ENCODE measurements at places on chromosomes 11 and 22. TPM values are rescaled to one million over a fixed set of nuclear protein-coding genes. Genes with fewer than 3 reads are reported as not detected.
A peak's percentile ranks its signal among the peaks of the same experiment; 100 is the strongest.

The PANX3 gene
- not detected for total RNA-seq

The RIBC2 gene
- 0.71 TPM for total RNA-seq

The OR2AG2 gene
- total RNA-seq: 0.78 TPM

The LRRC56 gene
- 2.6 TPM for total RNA-seq

The TPBGL gene
- total RNA-seq: 2.3 TPM

The CYP2D6 gene
- total RNA-seq: 15.9 TPM

The HBG2 gene
- not detected for total RNA-seq

The IL10RA gene
- 5.8 TPM for total RNA-seq

The C2CD2L gene
- 32.8 TPM for total RNA-seq

DNA sequence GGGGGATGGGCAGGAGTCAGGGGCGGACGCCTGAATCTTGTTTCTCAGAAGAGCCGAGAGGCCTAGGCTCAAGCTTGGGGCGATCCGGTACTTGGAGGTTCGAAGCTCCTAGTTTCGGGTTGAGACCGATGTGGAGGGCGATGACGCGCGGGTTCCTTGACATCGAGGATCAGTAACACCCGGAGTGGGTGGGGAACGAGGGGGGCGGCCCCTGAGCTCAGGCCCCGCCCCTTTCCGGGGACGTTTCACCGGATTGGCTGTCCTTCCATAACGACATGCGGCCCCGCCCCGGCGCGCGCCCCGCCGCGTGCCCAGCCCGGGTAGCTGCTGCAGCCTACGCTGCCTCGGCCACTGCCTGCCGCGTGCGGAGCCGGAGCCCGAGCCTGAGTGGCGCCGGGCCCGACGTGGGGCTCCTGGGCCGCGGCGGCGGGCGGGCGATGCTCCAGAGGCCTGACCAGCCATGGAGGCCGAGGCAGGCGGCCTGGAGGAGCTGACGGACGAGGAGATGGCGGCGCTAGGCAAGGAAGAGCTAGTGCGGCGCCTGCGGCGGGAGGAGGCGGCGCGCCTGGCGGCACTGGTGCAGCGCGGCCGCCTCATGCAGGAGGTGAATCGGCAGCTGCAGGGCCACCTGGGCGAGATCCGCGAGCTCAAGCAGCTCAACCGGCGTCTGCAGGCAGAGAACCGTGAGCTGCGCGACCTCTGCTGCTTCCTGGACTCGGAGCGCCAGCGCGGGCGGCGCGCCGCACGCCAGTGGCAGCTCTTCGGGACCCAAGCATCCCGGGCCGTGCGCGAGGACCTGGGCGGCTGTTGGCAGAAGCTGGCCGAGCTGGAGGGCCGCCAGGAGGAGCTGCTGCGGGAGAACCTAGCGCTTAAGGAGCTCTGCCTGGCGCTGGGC lies at the start of gene CCDC85B:
CCDC85B (plus strand) TSS at position 350 of the 895 bp plus-strand sequence; CDS start at position 461, 111 bp downstream.
- peaks cover 18% of the 10 kb centered on the region for H3K27me3 ChIP-seq
- H3K27ac ChIP-seq: peak within 1 kb of the TSS; percentile 84
- H3K4me1 ChIP-seq: peaks cover 29% of the 10 kb centered on the region
- peak; percentile 97 for DNase-seq
- H3K36me3 ChIP-seq: no peaks in the 10 kb centered on the region

- H3K36me3 ChIP-seq: peaks cover 7% of the 10 kb centered on the region
- H3K4me1 ChIP-seq: peaks cover 53% of the 10 kb centered on the region
- H3K4me3 ChIP-seq: no peak overlapping the region
- DNase-seq: no peak
- peaks cover 2% of the 10 kb centered on the region for H3K27me3 ChIP-seq
- no peak overlapping the region for H3K27ac ChIP-seq
Observed at GRCh38 chr22:36640106-36640672, 63.4 kb downstream of the CACNG2 start.

DNA sequence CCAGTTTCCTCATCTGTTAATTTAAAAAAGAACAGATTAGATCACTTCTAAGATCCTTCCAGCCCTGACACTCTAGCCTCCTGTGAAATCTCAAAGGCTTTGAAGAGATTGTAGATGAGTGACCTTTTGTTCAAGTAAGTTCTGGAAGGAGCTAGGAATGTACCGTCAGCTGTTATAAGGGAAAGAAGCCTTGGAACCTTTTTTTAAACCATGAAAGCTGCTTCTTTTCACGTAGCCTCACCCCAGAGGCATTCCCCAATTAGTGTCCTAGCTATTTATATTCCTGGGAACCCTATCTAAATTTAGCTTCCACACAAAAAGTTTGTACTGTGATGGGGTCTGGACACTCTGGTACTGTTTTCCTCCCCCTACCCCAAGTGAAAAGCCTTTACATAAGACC lies 35.8 kb upstream of the SLN start:
- H3K27me3 ChIP-seq: no peaks in the 10 kb centered on the region
- H3K4me1 ChIP-seq: peaks cover 23% of the 10 kb centered on the region
- H3K4me3 ChIP-seq: no peak overlapping the region
- H3K27ac ChIP-seq: no peak overlapping the region
- no peak for DNase-seq
- no peaks in the 10 kb centered on the region for H3K36me3 ChIP-seq

DNA sequence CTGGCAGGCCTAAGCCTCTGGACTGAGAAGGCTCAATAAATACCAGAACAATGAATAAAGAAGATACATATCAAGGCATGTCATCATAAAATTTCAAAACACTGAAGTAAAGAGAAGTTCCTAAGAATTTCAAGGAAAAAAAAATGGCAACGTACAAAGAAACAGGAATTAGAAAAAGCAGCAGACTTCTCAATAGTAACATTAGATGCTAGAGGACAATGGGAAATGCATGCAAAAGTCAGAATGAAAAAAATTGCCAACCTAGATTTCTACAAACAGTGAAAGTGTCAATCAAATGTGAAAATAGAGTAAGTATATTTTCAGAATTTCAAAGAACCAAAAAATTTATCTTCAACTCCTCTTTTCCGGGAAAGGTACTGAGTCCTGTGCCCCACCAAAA lies 125.0 kb downstream of the KCNC1 start:
- H3K36me3 ChIP-seq: peaks cover 13% of the 10 kb centered on the region
- H3K27ac ChIP-seq: no peak overlapping the region
- DNase-seq: no peak
- H3K27me3 ChIP-seq: no peaks in the 10 kb centered on the region
- no peaks in the 10 kb centered on the region for H3K4me1 ChIP-seq

DNA sequence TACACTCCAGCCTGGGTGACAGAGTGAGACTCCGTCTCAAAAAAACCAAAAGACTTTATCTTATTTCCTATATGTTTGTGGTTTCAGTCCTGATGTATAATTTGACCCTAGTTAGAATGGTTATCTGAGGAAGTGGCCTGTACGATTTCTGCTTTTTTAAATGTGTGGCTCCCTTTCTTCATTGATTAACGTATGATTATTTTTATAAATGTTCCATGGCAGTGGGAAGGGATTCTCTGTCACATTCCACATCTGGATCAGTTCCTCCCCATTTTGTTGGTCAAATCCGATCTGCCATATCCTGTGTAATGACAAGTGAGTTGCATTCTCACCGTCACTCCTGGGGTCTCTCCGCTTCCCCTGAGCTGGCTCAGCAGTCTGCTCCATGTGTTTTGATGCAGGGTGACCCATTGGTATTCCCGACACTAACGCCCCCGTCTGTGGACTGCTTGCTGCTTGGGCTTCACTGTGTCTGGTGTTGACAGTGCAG lies 20.3 kb downstream of the NEAT1 start:
- no peaks in the 10 kb centered on the region for H3K36me3 ChIP-seq
- no peak for DNase-seq
- H3K4me3 ChIP-seq: no peak overlapping the region
- H3K27me3 ChIP-seq: peaks cover 8% of the 10 kb centered on the region
- H3K4me1 ChIP-seq: peaks cover 27% of the 10 kb centered on the region

DNA sequence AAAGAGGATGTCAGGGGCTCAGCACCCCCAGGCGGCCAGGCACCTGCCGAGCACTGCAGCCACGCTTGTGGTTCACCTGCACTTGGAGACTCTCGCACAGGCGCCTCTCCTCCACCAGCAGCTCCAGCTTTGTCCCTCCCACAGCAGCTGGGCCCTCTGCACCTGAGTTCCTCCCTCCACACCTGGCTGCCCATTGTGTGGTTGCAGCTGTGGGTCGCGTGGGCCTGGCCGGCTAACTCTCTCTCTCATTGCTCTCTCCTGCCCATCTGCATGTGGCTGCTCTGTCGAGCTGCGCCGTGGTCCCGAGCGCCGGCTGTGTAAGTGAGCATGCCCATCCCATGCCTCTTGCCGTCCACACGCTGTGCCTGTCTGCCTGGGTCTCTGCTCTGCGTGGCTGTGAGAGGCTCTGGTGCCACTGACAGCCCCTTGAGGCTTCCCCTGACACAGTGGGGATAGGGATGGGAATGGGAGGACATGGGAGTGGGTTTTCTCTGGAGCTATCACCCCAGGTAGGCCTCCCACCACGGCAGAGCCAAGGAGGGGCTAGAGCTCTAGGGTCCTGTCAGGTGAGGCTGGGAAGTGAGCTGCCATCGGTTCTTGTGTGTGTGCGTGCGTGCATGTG lies 8.5 kb upstream of the ACR start:
- no peaks in the 10 kb centered on the region for H3K4me1 ChIP-seq
- DNase-seq: peak; percentile 24
- peaks cover 30% of the 10 kb centered on the region for H3K27me3 ChIP-seq
- H3K4me3 ChIP-seq: no peak overlapping the region
- no peak overlapping the region for H3K27ac ChIP-seq
- no peaks in the 10 kb centered on the region for H3K36me3 ChIP-seq

DNA sequence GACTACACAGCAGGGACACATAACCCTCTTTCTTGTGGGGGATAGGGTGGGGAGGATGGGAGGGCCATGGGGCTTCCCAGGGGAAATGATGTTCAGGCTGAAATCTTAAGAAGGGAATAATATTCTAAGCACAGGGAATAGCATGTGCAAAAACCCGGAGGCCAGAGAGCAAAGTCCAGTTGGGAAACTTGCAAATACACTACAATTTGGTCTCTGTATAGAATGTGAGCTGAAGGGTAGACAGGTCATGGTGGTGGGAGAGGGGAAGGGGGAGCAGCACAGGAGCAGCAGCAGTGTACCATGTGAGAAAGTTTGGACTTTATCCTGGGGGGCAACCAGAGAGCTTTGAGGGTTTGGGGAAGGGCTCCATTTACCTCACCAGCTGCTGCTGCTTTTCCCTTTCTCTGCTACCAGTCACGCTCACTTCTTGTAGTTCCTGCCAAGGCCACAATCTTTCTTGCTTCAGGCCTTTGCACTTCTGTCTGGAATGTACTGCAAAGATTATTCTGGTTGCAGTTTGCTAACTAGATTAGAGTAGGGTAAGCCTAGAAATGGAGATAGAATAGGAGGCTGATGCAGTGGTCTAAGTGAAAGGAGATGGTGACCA lies 43.0 kb downstream of the KREMEN1 start:
- H3K4me3 ChIP-seq: no peak overlapping the region
- H3K4me1 ChIP-seq: peaks cover 18% of the 10 kb centered on the region
- no peak for DNase-seq
- no peak overlapping the region for H3K27ac ChIP-seq

DNA sequence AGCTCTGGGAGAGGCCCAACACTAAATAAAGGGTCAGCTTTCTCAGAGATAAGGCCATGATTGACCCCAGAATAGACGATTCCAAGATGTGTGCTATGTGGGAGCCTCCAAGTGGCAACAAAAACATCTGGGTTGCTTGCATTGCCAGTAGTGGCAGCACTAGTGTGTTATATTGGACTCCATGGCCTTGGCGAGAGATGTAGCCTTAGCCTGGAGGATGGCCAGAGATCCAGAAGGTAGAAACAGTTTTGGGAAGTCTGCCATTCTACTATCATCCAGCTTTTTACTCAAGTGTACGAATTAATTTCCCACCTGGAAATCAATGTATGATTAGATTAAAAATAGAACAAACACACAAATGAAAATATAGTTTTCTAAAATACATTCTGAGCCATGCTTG lies 3.0 kb downstream of the OR8D4 start:
- H3K36me3 ChIP-seq: no peaks in the 10 kb centered on the region
- H3K4me1 ChIP-seq: peaks cover 9% of the 10 kb centered on the region
- no peak overlapping the region for H3K27ac ChIP-seq

DNA sequence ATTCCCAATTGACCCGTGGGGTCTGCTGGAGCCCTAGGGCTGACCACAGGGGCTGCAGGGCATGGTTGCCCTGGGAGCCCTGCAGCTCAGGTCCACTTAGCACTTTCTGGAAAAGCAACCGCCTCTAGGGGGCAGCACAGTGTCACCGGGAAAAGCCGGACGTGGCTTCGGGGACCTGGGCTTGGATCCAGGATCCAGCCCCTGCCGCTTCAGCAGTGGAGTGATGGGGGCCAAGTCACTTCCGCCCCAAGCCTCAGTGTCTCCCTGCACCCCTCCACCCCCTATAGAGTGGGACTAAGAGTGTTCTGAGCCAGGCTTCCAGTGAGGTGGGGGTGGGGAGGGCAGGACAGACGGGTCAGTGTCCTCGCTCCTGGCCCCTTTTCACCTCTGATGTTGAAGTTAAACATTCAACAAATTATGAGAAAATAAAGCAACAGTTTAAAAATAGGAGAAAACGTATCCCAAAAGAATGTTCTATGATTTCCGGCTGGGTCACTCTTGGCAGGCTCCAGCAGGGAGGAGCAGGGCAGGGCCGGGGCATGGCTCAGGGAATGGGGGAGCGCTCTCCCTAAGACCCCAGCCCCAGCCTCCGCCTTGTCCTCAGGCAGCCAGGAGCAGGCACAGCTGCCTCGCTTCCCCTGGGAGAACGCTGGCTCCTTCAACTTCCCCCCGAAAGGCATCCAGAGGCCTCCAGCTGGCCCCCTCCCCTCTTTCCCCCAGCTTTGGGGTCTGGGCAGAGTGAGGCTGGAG lies 96.5 kb upstream of the FGF3 start:
- no peak overlapping the region for H3K4me3 ChIP-seq
- H3K4me1 ChIP-seq: no peaks in the 10 kb centered on the region
- H3K27ac ChIP-seq: no peak overlapping the region
- H3K27me3 ChIP-seq: peaks cover 10% of the 10 kb centered on the region
- peak; percentile 92 for DNase-seq

DNA sequence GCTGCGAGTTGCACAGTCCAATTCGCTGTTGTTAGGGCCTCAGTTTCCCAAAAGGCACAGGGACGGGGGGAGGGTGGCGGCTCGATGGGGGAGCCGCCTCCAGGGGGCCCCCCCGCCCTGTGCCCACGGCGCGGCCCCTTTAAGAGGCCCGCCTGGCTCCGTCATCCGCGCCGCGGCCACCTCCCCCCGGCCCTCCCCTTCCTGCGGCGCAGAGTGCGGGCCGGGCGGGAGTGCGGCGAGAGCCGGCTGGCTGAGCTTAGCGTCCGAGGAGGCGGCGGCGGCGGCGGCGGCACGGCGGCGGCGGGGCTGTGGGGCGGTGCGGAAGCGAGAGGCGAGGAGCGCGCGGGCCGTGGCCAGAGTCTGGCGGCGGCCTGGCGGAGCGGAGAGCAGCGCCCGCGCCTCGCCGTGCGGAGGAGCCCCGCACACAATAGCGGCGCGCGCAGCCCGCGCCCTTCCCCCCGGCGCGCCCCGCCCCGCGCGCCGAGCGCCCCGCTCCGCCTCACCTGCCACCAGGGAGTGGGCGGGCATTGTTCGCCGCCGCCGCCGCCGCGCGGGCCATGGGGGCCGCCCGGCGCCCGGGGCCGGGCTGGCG lies at the start of gene BCR:
BCR (plus strand) TSS at position 209 of the 592 bp plus-strand sequence. CDS start 452 bp downstream, outside the sequence.
- DNase-seq: peak; percentile 84
- peak within 1 kb of the TSS; percentile 75 for H3K27ac ChIP-seq
- peak within 1 kb of the TSS; percentile 100 for H3K4me3 ChIP-seq
- peaks cover 19% of the 10 kb centered on the region for H3K4me1 ChIP-seq
- peaks cover 28% of the 10 kb centered on the region for H3K27me3 ChIP-seq

GRCh38 chr11:121931748-121932352 lies 184.2 kb downstream of the BLID start:
- H3K27ac ChIP-seq: no peak overlapping the region
- peaks cover 1% of the 10 kb centered on the region for H3K27me3 ChIP-seq
- H3K4me3 ChIP-seq: no peak overlapping the region
- H3K36me3 ChIP-seq: no peaks in the 10 kb centered on the region
- no peak for DNase-seq
- H3K4me1 ChIP-seq: no peaks in the 10 kb centered on the region

GRCh38 chr11:121538054-121538453 lies 85.3 kb upstream of the SORL1-AS1 start:
- no peaks in the 10 kb centered on the region for H3K27me3 ChIP-seq
- no peaks in the 10 kb centered on the region for H3K36me3 ChIP-seq
- no peak for DNase-seq
- no peak overlapping the region for H3K27ac ChIP-seq
- H3K4me1 ChIP-seq: peaks cover 34% of the 10 kb centered on the region
- H3K4me3 ChIP-seq: no peak overlapping the region

Data from glutamatergic neuron (in vitro differentiated cells).